NCI-H2081 (cell line): ENCODE measurements at places on chromosomes 2 and 18.
A peak's percentile ranks its signal among the peaks of the same experiment; 100 is the strongest.

DNA sequence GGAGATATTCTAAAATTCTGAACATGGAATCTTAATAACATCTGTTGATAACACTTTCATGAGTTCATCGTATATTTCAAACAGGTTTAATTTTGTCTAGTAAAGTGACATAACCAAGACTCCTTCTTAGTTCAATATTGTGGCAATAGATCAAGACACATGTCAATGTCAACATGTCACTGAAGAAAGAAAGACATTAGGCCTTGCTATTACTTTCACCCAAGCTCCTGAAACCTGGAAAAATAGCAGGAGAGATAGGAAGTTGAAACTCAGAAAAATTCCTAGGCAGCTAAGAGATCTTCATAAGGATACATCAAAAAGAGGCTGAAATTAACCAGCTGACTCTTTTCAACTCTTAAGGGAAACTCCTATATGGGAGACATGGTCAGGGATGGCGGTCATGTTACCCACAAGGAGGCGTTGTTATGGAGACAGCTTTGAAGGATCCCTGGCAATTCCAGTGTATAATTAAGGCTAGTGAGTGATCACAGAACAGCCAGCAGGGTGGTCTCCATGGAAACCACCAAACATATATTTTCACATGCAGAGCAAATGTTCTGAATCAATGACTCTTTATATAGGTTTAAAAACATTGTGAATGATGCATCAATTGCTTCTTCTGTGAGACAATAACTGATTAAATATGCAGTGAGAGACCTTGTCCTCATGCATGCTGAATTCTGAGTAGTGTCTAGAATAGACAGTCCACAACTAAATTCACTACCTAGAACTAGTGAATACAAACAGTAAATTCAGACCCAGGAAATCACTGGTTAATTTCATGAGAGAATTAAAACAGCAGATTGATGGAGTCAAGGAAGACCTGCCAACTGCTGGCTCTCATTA is 115.3 kb upstream of the RIOK3 start:
- DNase-seq: peak; percentile 95

DNA sequence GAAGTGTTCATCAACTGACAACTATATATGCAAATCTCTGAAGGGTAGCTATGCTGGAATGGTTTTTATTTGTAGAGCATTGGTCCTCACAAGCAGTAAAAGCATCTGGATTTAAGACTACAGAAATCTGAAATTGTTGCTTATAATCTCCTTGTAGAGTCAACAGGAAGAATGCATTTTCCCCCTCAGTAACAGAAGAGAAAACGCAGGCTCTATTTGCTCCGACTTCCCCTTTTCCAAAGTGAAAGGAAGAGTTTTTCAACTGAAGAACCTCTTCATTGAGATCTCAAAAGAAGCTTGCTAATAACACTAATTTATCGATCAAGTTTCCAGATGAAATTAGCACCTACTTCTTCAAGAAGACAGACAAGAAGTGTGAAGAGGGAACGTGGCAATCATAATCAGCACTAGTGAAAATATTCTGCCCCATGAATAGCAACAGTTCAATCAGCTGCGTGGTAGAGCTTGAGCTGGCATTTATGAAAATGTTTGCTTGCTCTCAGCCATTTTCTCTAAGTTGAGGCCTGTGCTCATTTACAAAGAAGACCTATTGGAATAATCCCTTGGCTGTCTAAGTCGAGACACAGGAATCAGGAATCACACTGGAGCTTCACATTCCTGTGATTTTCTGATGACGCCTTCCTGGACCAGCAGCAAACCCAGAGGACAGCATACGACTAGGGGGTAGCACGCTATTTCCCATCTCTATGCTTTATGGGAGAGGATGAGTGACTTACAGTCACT is 43.7 kb downstream of the TGIF1 start:
- no peak for DNase-seq

GRCh38 chr2:39523308-39524044 is 86.4 kb upstream of the MAP4K3 start:
- DNase-seq: no peak

DNA sequence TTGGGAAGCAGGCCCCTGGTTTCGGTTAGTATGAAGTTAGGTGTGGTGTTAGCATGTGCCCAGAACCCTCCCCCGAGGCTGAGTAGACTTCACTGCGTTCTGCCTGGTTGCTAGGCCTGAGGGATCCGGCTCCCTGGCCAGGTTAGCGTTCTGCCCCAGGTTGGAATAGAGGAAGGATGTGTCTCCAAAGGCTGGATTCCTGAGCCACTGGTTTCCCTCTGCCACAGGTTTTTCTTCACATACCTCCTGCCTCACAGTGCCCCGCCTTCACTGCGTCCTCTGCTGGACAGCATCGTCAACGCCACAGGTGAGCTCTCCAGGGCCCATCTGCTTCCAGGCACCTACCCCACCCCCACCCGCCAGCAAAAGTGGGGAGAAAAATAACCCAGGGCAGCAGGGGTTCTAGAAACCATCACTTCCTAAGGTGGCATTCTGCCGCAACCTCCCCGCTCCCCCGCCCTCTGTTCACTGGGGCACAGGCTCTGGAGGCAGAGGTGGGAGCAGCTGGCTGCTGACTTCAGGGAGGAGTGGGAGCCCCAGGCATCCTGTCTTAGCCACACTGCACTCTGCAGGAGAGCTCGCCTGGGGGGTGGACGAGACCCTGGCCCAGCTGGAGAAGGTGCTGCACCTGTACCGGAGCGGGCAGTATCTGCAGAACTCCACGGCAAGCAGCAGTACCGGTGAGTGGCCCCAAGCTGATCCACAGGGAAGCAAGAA is 7.1 kb downstream of the PKDCC start:
- DNase-seq: no peak

- DNase-seq: peak; percentile 8
These were observed 29.0 kb downstream of the LINC00305 start for GRCh38 chr18:64119916-64120315.

GRCh38 chr2:100140582-100140981 is 1.8 kb downstream of the AFF3 start:
- no peak for DNase-seq

GRCh38 chr2:233165543-233165894 is 86.0 kb upstream of the ATG16L1 start:
- DNase-seq: no peak

DNA sequence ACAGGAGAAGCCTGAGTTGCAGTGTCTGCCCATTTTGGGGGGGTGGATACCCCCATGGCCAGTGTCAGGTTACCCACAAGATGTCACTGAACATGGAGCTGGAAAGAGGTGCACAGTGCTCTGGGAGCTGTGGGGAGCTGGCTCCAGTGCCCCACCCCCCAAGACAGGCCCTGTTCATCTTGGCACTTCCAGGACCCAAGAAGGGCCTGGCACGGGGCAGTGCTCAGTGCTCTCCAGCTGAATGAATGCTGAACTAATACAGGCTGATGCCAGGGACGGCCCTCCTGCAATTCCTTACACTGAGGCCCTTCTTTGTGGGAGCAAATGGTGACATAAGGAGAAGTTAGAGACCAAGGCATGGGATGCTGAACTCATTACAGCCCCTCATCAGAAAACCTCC is 163.4 kb upstream of the GLI2 start:
- DNase-seq: no peak

- DNase-seq: no peak
These were observed 47.5 kb upstream of the ASB1 start for GRCh38 chr2:238379096-238379810.

DNA sequence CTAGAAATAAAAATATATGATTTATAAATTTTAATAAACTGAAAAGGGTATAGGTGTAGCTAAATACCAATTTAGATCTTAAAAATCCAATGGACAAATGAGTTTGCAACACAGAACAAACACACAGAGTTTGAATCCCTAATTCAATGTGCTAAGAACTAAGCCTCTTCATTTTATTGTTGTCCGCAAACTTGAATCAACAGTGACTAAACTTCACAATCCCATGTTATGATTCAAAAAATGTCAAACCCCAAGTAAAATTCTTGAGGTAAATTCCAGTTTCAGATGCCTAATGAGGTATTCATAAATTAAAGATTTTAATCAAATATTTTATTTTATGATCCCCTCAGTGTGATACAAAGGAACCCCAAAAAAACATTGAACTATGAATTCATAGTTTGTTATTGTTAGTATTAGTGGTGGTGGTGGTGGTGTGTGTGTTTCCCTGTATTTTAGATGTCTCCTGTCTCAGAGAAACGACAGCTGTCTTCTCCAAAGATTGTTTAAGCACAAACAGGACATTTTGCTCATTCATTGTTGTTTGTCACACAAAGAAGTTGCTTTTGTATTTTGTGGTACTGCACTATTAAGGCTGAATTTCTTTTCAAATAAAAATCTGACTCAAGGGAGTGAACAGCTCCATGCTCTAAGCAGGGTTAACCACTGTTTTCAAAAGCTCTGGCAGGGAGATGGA is 259.8 kb downstream of the OSR1 start:
- no peak for DNase-seq

DNA sequence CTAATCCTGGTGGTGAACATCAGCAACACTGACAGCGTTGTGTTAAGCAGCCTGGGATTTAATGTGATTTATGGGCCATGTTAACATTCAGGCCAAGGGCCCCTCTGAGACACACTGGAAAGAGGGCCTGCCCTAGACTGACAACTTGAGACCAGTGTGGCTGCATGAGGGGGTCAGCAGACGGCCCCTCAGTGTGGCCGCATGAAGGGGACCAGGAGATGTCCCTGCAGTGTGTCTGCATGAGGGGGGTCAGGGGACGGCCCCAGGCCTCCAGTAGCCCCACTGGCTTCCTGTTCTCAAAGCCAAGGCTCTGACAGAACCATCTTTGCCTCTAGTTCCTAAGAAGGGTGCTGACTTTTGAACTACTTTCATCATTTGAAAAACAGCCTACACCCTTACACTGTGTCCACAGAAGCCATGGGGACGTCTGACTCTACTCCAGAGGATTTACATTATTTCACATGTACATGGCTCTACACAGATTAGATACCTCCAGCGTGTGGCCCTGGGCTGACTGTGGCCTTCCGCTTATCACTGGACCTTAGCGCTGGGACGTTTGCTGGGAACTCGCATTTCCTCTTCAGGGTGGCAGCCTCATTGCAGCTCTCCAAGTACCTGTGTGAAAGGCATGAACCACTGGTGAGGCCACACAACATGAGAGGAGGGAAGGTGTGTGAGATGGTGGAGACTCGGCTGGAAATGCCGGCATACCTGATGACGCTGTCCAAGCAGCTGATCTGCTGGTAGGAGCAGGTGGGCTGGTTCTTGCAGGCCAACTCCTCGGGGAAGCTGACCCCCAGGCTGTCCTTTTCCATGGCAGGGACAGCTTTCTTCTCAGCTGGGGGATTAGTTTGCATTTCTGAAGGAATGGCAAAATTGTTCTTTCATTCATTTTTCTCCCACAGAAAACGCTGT is 18.2 kb upstream of the HES6 start:
- DNase-seq: no peak

GRCh38 chr2:197675711-197676188 is 363 bp upstream of the RFTN2 start:
- no peak for DNase-seq

DNA sequence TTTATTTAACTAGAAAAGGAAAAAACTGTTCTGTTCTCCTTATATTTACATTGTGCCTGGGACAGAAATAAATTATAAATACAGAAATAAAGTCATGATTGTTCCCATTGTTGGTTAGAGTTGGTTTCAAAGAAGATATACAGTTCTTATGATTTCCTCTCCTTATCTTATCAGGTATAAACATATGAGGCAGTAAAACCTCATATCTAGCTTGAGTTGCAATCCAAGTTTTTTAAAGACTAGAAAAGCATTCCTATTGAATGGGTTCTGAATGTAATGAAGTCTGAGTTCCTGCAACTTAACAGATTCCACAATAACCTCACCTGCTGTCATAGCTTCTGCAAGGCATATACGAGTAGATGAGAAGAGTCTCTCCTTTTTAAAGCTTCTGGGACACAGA is 114.7 kb upstream of the CAVIN2 start:
- no peak for DNase-seq

DNA sequence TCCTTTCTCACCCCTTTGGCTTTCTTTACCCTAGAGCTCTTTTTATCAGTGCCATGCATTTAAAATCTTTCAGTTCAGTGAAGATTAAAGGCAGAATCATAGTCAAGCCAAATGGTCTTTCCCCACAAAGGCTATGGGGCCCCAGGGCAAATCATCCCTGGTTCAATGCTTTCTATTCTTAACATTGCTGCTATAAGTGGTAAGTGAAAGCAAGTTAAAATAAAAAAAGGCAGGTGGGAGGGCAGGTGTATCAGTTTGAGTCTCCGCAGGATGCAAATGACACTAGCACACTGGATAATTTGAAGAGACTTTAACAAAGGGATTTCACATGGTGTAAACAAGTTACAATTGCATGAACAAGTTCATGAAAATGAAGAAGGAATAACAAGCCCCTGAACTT is 757.4 kb downstream of the SATB2 start:
- DNase-seq: peak; percentile 82

- no peak for DNase-seq
These were observed 388.1 kb upstream of the KLHL29 start for GRCh38 chr2:22996911-22997310.

DNA sequence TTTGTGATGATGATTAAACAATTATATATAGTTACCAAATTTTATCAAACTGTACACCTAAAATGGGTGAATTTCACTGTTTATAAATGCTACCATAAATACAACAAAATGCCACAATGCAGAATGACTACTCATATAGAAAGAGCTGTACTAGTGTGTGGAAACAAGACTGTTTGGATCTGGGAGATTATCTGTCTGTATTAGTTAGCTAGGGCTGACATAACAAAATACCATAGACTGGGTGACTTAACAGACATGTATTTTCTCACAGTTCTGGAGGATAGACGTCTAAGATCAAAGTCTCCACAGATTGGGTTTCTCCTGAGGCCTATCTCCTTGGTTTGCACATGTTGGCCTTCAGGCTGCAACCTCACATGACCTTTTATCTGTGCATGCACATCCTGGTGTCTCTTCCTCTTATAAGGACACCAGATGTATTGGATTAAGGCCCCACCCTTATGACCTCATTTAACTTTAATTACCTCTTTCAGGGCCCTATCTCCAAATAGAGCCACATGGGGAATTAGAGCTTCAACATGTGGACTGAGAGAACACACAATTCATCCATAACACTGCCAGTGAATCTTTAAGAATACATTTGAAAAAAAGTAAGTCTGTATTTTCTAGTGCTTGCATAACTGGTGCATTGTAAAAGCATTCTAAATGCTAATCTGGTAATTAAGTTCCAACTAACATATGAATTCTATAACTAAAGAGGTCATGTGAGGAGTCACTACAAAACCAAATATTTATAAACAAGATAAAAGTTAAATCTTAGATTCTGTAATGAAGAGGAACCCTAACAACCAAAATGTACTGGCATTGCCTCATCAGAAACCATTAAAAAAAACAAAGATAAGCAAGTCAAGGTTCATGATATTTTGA is 699.6 kb downstream of the NYAP2 start:
- no peak for DNase-seq
